Posterior vena cava (tissue), 2 donors: ENCODE measurements at places on chromosomes 2 and 18.

- no peak for DNase-seq
Measured at GRCh38 chr2:44166096-44166495, 2.6 kb upstream of the PPM1B start.

- no peak for DNase-seq
Measured at GRCh38 chr2:204228169-204228886, 291.8 kb downstream of the ICOS start.

DNA sequence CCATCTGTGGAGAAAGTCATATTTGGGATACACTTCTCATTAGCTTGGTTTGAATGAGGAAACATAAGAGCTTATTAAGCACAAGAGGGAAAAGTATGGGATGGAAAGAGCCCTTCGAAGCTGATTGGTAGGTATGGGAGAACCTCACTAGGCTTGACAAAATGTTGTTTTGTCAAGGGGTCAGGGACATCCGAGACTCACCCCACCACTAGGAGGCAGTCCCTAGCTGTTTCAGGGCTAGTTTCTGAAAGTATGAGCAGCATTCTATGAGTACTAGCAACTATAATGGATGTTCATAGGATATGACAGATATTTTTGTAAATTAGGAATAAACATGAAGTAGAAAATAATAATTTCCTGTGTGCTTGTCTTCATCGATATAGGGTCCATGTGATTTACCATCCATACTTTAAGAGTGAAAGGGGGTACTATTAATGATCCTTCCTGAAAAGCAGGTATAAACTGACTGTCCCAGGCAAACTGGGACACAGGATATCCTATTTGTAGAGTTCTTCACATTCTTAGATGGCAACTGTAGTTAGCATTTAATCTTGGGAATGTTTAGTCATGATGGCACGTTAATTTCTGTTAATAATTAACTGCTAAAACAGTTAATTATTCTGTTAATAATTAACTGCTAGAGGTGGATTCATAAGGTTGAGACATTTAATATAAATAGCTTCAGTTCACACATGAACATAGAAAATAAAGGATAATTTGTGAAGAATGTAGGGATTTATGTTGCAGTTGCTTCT is 28.4 kb downstream of the OTX1 start:
- no peak for DNase-seq

DNA sequence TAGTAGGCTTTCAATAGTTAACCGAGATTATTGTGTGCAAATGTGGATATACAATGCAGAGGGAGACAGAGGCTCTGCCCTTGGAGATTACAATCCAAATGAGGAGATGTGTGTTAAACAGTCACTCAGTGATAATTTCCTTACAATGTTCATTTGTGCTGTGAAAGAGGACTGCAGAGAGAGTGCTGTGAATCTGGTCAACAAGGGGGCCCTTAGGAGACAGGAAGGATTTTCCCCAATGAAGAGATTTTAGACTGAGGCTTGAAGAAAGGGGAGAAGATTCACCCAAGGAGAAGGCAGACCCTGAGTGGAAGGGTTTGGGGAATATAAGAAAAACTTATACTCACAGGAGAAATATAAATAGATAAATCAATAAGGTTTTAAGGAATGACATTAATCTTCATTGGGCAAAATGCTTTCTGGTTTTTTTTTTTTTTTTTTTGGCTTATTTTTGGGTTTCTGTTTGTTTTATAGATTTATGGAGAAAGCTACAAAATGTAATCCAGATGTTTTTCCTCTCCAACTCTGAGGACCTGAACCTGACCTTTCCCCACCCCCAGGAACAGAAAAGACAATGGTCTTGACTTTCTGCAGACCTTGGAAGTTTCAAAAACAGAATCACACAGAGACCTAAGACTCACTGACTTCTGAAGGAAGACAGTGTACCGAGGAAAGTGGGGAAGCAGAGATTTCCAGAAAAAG is 151.3 kb upstream of the SERPINE2 start:
- DNase-seq = no peak

DNA sequence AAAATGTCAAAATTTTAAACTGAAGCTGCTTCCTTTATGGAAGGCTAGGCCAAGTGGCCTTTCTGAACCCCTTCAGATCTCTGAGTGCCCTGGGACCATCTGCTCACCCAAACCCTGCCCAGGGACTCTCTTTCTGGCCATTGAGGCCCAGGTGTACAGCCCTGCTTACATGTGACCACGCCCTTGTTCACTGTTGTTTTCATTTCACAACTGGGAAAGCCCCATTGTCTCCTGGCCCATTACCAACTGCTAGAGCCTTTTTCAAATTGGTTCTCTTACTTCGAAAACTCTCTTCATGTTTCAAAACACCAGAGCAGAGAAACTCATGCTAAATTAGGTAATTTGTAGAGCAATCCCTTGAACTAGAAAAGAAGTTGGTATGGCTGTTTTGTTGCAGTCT is 219.5 kb upstream of the TANK start:
- no peak for DNase-seq

- DNase-seq = no peak
Measured at GRCh38 chr18:32332708-32333107, 138.0 kb downstream of the GAREM1 start.

GRCh38 chr2:158618891-158619490 is 162.2 kb downstream of the PKP4 start:
- DNase-seq = no peak

DNA sequence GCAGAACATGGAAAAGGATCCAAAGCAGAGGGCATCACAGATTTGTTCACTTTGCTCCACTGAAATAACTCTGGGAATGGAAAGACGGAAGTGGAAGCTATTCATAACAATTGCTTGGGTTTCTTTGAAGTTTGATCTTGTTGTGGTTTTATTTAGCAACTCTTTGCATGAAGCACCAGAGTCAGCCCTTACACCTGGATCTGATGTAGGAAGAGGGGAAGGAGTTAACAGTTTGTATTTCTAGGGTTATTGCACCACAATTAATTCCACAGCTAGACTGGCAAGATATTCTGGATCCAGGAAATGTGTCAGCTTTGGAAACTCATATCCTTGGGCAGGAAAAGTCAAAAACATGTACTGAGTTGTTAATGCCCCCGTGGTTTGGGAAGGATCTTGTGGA is 1143.4 kb downstream of the CNTNAP5 start:
- DNase-seq = no peak

DNA sequence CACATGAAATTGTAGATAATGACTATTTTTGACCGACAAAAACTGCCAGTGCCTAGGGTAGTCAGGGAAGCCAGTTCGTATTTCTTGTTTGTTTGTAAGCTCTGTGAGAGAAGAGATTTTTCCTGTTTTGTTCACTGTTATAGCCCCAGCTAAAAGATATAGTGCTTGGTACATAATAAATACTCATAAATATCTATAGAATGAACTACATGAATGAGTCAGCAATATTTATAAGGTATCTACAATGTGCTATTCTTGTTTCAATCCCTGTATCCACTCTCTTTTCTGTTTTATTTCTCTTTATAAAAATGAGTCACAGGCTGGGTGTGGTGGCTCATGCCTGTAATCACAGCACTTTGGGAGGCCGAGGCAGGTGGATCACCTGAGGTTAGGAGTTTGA is 275.6 kb upstream of the FANCL start:
- no peak for DNase-seq

- DNase-seq = no peak
Measured at GRCh38 chr2:19119326-19120001, 239.0 kb downstream of the OSR1 start.

GRCh38 chr2:70978341-70979179 is at the start of gene ANKRD53:
ANKRD53 (plus strand) TSS chr2:70978630; CDS start chr2:70978646, 16 bp downstream.
- DNase-seq = peak; percentile 87

DNA sequence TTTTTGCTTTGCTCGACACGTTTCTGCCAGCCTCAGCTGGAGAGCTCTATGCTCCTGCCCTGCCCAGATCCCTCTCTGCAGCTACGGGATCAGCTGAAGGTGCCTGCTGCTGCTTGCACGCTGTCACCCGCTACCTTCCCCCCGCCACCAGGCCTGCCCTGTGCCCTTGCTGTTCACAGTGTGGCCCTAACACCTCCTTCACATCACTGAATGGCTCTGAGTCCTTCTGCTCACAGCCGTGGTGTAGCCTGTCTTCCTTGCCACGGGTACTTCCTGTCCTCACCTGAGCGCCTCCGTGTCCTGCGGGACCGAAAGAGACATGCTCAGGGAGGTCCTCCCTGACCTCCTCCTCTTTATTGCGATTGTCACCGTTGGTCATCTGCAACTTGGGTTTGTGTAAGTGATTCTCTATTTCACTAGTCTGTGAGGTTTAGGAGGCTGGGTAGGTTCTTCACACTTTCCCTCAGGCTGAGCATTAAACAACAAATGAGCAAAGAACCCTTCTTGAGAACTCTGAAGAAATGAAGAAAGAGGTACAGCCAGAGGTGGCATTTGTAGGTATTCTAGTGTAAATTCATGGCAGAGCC is 127.5 kb downstream of the NCK2 start:
- no peak for DNase-seq

- no peak for DNase-seq
Measured at GRCh38 chr18:35296060-35296459, 6.0 kb upstream of the ZSCAN30 start.
